Osteocyte (in vitro differentiated cells): ENCODE measurements at places on chromosomes 13 and 19.

GRCh38 chr13:87538366-87539052 lies 132.7 kb upstream of the SLITRK5 start:
- no peaks in the 10 kb centered on the region for H3K27me3 ChIP-seq
- H3K36me3 ChIP-seq: no peaks in the 10 kb centered on the region
- no peak overlapping the region for H3K4me3 ChIP-seq
- no peak overlapping the region for H3K27ac ChIP-seq
- no peak for DNase-seq

- H3K27ac ChIP-seq: peak overlapping the region; percentile 73
- peaks cover 51% of the 10 kb centered on the region for H3K4me1 ChIP-seq
- no peak for DNase-seq
- H3K4me3 ChIP-seq: no peak overlapping the region
- no peaks in the 10 kb centered on the region for H3K27me3 ChIP-seq
- H3K36me3 ChIP-seq: no peaks in the 10 kb centered on the region
Measured at GRCh38 chr19:29690842-29691241, 24.2 kb downstream of the C19orf12 start.

- peaks cover 19% of the 10 kb centered on the region for H3K36me3 ChIP-seq
- H3K27me3 ChIP-seq: no peaks in the 10 kb centered on the region
- no peak for DNase-seq
- no peak overlapping the region for H3K27ac ChIP-seq
- no peak overlapping the region for H3K4me3 ChIP-seq
- peaks cover 7% of the 10 kb centered on the region for H3K4me1 ChIP-seq
Measured at GRCh38 chr13:114000151-114001040, 26.5 kb upstream of the C13orf46 start.

- no peaks in the 10 kb centered on the region for H3K36me3 ChIP-seq
- H3K27ac ChIP-seq: no peak overlapping the region
- no peak for DNase-seq
- peaks cover 2% of the 10 kb centered on the region for H3K27me3 ChIP-seq
- H3K4me1 ChIP-seq: peaks cover 2% of the 10 kb centered on the region
Measured at GRCh38 chr19:33755099-33756035, 41.3 kb upstream of the KCTD15 start.

GRCh38 chr19:16876904-16877361 lies 11.9 kb upstream of the F2RL3 start:
- peaks cover 43% of the 10 kb centered on the region for H3K36me3 ChIP-seq
- peaks cover 4% of the 10 kb centered on the region for H3K4me1 ChIP-seq
- DNase-seq: no peak

DNA sequence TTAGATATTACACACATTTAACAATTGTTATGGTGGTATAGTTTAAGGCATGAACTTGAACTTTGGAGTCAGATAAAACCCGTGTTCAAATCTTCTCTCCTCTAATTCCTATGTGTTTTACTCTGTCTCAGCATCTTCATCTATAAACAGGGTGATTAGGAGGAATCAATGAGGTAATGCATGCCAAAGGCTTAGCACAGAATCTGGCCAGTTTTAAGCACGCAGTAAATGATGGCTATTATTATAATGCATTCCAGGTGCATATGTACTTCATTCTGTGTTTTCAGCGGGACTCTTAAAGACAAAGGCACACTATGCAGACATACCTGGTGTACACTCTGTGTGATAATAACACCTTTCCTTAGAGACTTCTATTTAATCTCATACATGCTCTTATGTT lies 88.0 kb upstream of the FRY start:
- peaks cover 11% of the 10 kb centered on the region for H3K27me3 ChIP-seq
- H3K4me3 ChIP-seq: no peak overlapping the region
- no peak for DNase-seq
- H3K27ac ChIP-seq: no peak overlapping the region
- H3K36me3 ChIP-seq: no peaks in the 10 kb centered on the region
- peaks cover 10% of the 10 kb centered on the region for H3K4me1 ChIP-seq

DNA sequence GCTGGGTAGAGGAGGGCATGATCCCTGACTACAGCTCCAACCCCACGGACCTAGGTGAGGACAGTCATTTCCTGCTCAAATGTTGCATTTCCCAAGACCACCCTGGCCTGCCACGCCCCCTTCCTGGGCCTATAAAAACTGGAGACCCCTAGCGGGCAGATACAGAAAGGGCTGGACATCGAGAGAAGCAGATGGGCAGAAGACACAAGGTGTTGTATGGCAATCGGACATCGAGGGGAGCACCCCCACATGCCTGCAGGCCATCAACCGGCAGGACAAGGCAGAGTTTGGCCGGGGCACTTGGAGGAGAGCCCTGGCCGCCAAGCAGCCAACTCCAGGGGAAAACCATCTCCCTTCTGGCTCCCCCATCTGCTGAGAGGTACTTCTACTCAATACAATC lies 746.4 kb downstream of the PCDH9 start:
- DNase-seq: no peak
- peaks cover 27% of the 10 kb centered on the region for H3K4me1 ChIP-seq
- H3K27ac ChIP-seq: peak overlapping the region; percentile 3
- H3K4me3 ChIP-seq: no peak overlapping the region
- no peaks in the 10 kb centered on the region for H3K27me3 ChIP-seq

- H3K27me3 ChIP-seq: no peaks in the 10 kb centered on the region
- H3K27ac ChIP-seq: peak overlapping the region; percentile 42
- H3K36me3 ChIP-seq: peaks cover 14% of the 10 kb centered on the region
- no peak for DNase-seq
- peak overlapping the region; percentile 74 for H3K4me3 ChIP-seq
- peaks cover 15% of the 10 kb centered on the region for H3K4me1 ChIP-seq
Measured at GRCh38 chr19:14089662-14090508, 666 bp downstream of the SAMD1 start.

DNA sequence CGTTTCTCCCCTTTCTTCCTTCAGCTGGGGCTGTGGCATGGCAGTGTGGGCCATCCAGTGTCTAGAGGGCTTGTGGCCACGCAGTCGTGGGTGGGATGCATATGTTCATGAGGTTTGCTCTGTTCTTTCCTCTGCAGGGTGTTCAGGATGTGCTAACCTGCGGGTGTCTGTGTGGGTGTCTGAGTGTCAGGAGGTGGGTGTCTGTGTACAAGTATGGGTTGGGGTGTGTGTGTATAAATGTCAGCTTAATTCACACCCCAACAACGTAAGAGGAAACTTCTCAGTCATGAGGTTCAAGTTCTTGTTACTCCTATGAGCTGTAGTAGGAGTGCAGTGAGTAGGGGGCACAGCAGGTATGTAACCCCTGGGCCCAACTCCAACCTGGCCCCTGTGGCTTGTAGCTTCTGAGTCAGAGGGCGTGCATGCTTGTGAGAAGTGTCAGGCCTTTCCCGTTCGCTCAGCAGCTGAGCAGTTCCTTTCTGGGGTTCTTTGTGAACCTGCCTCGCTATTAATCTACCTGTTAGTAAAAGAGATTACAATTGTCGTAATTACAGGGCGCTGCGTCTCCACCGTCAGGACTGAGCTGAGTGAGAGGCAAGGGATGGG lies 49.1 kb downstream of the NFIX start:
- peaks cover 11% of the 10 kb centered on the region for H3K36me3 ChIP-seq
- H3K4me1 ChIP-seq: peaks cover 34% of the 10 kb centered on the region
- no peak overlapping the region for H3K4me3 ChIP-seq
- H3K27me3 ChIP-seq: no peaks in the 10 kb centered on the region
- DNase-seq: no peak

DNA sequence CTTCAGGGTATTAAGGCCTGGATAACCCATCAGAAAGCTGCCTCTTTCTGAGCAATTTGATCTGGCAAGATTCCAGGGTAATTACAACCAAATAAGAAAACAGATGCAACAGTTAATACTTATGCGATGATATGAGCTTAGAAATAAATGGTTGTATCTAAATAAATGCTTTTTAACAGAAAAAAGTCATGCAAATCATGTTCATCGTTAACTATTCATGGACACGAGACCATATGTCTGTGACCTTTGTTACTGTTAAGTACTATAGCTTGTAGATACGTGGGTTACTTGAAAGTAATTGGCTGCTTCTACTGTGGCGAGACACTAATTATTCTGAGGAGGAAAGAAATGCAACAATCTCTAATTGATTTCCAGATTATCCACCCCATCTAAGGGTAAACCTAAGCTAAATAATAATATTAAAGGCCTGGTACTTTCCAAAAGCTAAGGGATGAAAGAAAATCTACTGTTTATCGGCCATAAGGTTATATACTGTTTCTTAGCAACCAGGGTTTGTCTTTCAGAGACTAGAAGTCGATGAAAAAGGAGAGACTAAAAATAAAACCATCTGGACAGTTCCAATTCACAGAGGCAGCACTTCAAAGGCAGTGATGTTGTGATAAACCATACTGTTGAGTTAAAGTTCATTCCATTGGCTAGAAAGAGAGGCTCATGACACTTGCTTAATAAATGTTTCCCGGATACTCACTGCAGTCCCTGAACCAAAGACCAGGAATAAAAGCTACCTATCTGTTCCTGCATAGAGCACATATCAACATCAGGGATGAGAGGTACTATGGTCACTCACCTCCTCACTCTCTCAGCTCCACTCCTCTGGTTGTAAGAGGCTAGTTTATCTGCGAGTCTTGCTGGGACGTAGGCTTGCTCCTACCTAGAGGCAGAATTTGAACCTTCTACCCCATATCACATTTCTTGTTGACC lies 1.5 kb downstream of the EPSTI1 start:
- peak overlapping the region; percentile 85 for H3K4me3 ChIP-seq
- H3K4me1 ChIP-seq: peaks cover 42% of the 10 kb centered on the region
- H3K36me3 ChIP-seq: peaks cover 4% of the 10 kb centered on the region
- H3K27ac ChIP-seq: peak overlapping the region; percentile 99

DNA sequence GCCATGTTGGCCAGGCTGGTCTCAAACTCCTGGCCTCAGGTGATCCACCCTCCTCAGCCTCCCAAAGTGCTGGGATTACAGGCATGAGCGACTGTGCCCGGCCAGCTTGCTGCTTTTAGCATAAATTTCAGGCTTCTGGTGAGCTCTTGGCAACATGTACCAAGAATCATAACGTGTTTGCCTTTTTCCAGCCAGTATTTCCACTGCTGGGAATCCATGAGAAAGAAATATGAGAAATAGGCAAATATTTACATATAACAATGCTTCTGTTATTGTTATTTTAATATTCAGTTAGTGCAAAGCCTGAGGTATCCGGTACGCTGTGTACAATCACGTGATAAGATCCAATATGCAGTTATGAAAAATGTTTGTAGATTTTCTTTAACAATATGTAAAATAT lies 29.2 kb upstream of the CERS4 start:
- H3K36me3 ChIP-seq: no peaks in the 10 kb centered on the region
- DNase-seq: no peak
- no peak overlapping the region for H3K4me3 ChIP-seq
- H3K4me1 ChIP-seq: no peaks in the 10 kb centered on the region

DNA sequence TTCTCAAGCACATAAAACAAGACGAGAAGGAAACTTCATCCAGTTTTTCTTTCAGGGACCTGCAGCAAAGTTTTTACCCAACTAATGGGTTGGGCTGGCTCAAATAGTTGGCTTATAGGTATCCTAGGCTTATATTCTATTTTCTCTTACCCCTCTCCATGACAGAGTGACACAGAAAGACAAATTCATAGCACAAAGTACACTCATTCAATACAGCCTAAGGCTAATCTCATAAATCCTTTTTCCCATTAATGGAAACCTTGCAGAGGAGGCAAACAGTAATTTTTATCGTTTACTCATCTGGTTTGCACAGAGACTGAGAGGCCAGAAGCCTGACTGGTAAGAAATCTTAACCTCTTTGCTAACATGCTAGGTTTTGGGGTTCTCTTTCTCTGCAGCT lies 1589.9 kb downstream of the SLITRK1 start:
- H3K27ac ChIP-seq: no peak overlapping the region
- H3K27me3 ChIP-seq: no peaks in the 10 kb centered on the region
- H3K4me1 ChIP-seq: no peaks in the 10 kb centered on the region
- H3K36me3 ChIP-seq: no peaks in the 10 kb centered on the region
- H3K4me3 ChIP-seq: no peak overlapping the region
- DNase-seq: no peak

DNA sequence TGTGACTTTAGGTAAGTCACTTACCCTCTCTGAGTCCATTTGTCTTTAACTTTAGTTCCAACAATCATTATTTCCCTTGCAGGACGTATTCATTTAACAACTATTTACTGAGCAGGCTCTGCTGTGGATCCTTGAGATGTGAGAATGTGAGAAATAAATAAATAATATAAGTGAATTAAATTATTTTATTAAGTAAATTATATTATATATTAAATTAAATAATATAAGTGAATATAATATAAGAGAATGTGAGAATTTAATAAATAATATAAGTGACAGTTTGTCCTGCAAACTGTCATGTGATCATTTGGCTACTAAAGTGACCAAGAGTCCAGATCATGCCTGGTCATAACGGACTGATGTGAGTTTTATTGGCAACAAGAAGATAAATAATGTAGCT lies 598 bp downstream of the OR2Z1 start:
- H3K27me3 ChIP-seq: no peaks in the 10 kb centered on the region
- no peaks in the 10 kb centered on the region for H3K36me3 ChIP-seq
- H3K4me3 ChIP-seq: no peak overlapping the region
- no peaks in the 10 kb centered on the region for H3K4me1 ChIP-seq

GRCh38 chr19:2015608-2015950 lies at the start of gene BTBD2:
Gene BTBD2 (minus strand): TSS chr19:2015714. CDS start chr19:2015703, 11 bp downstream.
- H3K27ac ChIP-seq: peak within 1 kb of the TSS; percentile 14
- H3K4me1 ChIP-seq: peaks cover 18% of the 10 kb centered on the region
- H3K36me3 ChIP-seq: peaks cover 7% of the 10 kb centered on the region
- no peak for DNase-seq
- no peaks in the 10 kb centered on the region for H3K27me3 ChIP-seq

- no peak overlapping the region for H3K27ac ChIP-seq
- peaks cover 6% of the 10 kb centered on the region for H3K4me1 ChIP-seq
- no peaks in the 10 kb centered on the region for H3K36me3 ChIP-seq
- no peak for DNase-seq
- no peak overlapping the region for H3K4me3 ChIP-seq
- H3K27me3 ChIP-seq: peaks cover 15% of the 10 kb centered on the region
Measured at GRCh38 chr13:77480066-77480465, 55.4 kb upstream of the SCEL start.

DNA sequence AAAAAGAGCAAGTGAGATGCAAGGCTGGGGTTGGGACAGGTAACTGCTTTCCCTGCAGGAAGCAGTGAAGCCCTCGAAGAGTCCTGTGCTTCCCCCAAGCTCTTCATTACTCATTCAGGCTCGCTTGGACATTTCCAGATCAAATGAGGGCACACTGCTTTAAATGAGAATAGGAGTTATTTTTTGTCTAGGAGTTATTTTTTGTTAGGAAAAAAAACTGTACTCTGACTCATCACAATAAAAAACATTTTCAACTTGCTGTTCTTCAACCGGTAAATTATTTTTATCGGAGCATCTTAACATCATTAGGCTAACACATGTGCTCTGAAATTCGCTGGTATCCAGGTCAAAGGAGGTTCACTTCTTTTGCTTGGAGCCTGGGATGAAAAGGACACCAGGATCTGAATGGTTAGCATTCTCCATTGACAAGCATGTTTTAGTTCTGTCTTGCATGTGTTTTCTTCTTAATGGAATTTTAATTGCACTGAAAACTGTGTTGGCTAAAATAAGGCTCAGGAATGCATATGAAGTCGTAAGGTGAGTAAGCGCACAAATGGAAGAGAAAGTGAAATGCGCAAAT lies 80.7 kb upstream of the STK24 start:
- H3K27ac ChIP-seq: no peak overlapping the region
- peaks cover 8% of the 10 kb centered on the region for H3K27me3 ChIP-seq
- no peak for DNase-seq
